ENCODE measurements at places on chromosomes 12 and 14.

DNA sequence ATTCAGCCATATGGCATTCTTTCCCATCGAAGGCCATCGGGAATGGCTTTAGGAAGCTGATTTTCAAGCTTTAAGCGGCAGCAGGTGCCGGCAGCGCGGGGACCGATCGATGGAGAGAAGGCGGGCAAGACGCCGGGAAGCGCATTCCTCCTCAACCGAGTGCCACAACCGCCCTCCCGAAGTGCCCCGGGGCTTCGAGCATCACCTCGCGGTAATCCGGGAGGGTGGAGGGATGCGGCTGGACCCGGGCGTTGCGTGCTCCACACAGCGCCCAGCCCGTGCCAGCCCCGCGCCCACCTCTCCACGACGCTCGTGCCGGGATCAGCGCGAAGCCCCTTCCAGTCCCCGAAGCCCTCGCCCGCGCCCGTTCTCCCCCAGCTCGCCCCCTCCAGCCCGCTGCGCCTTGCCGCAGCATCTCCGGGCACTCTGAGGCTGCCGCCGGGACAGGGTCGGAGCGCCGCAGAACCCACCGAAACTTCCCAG is 3.2 kb downstream of the USP44 start:
- DNase-seq: no peak

DNA sequence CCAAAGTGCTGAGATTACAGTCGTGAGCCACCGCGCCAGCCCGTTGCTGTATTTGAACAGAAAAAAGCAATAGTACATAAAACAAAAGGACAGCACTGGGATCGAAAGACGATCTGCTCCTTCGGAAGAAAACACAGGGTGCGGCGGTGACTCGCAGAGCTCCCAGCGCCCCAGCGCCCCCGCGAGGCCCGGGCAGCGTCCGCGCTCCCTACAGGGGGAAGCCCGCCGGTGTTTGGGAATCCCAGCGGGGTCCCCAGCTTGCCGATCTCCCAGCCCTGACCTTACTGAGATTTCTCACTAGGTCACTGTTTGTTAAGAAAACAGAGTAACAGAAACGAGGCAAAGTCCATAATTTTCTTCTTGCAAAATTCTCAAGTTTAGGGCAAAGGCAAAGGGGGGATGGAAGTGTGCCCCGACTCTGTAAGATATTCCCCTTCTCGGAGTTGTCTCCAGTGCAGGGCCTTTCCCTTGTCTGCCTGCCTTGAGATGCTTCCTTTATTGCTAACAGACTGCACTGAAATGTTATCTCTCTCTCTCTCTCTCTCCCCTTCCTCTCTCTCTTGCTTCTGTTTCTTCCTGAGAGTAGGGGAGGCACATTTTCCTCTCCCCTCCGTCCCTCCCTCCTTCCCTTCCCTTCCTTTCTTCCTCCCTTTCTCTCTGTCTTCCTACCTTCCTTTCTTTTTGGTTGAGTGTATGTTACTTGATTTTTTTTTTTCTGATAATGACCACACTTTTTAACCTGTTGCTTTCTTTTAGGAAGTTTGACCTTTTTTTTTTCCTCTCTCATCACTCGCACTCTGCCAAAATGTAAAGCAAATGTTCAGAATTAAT is 91.9 kb downstream of the TMEM30B start:
- no peak for DNase-seq

- no peak for DNase-seq
Measured at GRCh38 chr14:91227183-91227628, 17.3 kb downstream of the GPR68 start.

DNA sequence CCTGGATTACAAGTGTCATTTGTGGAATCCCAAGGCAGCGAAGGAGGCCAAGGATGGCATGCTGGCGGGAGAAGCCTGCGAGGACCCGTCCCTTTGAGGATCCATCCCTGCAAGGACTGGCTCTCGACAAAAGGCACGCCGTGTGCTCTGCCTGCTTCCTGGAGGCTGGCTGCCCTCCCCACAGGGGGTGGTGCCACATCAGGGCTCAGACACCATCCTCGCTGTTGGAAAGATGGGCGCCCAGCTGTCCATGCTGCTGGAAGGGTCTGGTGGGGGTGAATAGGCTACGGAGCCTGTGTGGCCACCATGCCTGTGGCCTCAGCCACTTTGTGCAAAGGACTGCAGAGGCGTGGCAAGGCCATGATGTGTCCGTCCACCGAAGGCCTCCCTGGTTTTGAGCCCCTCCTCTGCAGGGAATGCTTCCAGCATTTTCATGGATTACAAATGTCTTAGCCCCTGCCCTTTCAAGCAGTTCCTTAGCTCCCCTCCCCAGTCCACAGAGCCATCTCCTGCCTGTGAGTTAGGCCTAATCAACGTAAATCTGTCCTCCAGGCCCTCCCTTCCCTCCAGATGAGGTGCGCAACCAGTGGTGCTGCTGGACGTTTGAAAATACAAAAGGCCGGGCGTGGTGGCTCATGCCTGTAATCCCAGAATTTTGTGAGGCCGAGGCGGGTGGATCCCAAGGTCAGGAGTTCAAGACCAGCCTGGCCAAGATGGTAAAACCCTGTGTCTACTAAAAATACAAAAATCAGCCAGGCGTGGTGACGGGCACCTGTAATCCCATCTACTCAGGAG is 22.1 kb downstream of the ZBTB42 start:
- no peak for DNase-seq

- DNase-seq: no peak
Measured at GRCh38 chr12:59768031-59768430, 172.2 kb downstream of the SLC16A7 start.

DNA sequence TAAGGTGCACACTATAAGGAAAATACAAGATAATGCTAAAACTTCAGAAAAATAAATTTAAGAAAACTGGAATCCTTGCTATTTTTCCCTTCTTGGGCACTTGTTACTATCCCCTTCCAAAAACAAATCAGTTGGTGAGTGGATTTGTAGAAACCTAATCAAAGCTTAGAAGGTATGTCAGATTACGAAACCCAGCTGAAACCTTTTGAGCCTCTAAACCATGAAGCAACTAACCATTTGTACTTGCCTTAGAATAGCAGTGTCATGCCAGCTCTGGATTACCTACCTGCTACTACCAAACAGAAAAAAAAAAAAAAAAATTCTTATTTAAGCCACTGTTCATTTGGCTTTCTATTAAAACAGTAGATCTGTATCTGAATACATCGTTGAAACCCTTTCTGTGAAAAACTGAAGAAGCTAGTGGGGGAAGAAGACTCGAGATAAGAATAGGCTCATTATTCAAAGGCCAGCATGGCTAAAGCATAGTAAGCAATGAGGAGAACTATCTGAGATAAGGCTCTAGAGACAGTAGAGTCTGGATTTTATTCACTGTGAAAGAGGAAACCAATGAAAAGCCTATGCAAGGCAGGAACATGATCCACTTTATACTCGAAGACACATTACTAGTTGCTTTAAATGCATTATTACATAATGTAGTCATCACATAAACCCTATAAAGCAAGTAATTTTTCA is 30.2 kb downstream of the OSBPL8 start:
- no peak for DNase-seq

- DNase-seq: no peak
Measured at GRCh38 chr12:98180603-98181002, 334.8 kb upstream of the TMPO start.

DNA sequence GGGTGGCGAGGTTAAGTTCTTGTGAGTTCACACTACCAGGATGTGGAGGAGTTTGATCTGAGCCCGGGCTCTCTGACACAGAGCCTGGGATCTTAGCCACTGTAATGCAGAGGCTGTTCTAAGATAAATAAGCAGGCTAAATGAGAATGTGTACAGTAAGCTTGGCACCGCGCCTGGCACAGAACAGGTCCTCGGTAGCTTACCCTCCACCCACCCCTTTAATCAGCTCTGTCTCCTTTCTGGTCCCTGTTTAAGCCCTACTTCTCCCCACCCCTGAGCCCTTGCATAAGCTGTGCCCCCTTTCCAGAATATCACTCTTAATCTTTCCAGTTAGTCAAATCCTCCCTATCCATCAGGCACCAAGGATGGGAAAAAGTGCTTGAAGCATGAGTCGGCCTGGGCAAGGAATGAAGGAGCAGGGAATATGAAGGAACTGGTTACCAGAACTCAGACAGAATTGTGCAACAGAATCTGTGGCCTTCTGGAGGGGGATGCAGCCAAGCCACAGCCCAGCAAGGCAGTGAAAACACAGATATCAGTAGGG is 32.8 kb upstream of the CMKLR1 start:
- DNase-seq: no peak

DNA sequence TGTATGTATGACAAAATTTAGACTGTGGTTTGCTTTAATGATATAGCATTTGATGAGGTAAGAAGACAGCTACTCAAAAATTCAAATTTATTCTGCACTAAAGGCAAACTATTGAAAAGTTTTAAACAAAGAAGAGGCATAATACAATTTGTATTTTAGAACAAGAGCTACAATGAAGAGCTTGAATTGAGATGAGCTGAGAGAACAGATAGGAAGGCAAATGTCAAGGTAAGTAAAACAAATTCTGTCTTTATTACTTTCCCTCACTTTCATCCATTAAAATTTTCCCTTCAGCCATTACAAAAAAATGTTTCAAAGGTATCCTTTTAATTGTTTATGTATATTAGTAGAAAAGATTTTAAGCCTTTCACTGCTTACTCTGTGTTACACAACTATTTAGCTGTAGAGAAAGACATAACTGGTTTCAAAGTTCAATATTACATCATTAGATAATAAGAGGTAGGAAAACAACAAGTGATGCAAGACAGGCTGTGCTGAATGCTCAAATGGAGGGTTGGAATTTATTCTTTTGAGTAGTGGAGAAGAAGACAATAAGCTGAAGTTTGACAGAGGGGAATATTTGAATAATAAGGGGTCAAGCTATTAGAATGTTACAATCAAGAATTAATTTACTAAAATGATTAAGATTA is 1334.1 kb downstream of the FSCB start:
- DNase-seq: no peak

GRCh38 chr12:105948331-105948730 is 190.4 kb downstream of the NUAK1 start:
- no peak for DNase-seq

DNA sequence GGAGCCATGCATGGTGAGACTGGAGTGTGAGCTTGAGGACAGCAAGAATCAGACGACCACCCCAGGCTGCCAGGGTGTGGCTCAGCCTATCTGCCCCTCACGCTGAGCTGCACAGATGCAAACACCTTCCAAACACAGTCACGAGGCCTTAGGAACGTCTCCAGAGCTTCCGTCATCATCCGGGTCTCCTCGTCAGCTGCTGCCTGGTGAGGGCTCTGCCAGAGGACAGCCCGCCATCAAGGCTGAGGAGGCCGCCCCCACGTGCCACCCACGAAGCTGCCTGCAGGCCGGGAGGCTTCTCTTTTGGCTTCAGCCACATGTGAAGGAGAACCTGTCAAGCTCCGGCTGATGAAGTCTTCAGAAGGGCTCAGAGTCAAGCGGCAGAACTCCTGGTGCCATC is 13.4 kb downstream of the DDX51 start:
- DNase-seq: no peak
